NCI-H146 (cell line): ENCODE measurements at places on chromosomes 5 and 9.
A peak's percentile ranks its signal among the peaks of the same experiment; 100 is the strongest.

DNA sequence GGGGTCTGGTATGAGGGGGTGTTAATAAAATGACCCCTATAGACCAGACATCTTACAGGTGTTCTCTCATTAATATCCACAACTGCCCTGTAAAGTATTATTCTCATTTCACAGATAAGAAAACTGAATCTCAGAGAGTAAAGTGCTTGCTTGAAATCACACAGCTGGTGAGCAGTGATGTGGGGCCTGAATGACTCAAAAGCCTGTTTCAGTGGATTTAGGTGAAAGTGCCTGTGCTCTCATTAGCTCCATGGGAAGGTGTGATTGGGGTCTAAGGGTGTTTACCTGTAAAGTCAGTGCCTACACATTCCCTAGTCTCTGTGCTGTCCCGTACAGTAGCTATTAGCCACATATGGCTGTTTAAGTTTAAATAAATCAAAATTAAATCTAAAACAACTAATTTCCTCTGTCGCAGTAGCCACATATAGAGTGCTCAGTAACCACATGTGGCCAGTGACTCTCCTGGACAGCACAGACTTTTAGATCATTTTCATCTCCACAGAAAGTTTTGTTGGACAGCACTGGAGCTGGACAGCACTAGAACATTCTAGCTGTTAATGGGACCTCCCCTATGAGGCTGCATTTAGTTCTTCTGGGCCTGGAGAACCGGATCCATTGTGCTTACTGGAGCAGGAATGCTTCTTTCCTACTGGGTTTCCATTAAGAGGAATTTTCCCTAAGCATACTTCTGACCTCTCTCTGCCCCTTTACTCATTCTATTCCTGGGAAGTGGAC lies 52.5 kb upstream of the SEMA6A start:
- no peak for DNase-seq

DNA sequence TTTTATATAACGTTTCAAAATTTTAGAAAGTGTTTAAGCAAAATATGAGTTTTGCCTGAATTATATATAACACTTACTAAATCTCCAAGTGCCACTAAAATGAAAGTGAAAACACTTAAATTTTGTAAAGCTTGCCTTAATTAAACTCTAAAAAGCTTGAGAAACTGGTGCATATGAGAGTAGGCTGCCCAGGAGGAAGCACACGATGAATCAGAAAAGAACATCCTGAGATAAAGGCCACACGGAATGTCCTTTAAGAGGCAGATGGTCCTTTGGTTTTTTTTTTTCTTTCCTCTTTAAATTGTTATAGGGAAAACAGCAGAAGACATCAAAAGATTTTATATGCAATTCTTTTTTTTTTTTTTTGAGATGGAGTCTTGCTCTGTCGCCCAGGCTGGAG lies 60.3 kb downstream of the HABP4 start:
- DNase-seq = no peak

GRCh38 chr9:69831611-69832010 lies 11.0 kb downstream of the CFAP95 start:
- DNase-seq = no peak

GRCh38 chr5:29719171-29719570 lies 1474.3 kb upstream of the CDH6 start:
- no peak for DNase-seq

DNA sequence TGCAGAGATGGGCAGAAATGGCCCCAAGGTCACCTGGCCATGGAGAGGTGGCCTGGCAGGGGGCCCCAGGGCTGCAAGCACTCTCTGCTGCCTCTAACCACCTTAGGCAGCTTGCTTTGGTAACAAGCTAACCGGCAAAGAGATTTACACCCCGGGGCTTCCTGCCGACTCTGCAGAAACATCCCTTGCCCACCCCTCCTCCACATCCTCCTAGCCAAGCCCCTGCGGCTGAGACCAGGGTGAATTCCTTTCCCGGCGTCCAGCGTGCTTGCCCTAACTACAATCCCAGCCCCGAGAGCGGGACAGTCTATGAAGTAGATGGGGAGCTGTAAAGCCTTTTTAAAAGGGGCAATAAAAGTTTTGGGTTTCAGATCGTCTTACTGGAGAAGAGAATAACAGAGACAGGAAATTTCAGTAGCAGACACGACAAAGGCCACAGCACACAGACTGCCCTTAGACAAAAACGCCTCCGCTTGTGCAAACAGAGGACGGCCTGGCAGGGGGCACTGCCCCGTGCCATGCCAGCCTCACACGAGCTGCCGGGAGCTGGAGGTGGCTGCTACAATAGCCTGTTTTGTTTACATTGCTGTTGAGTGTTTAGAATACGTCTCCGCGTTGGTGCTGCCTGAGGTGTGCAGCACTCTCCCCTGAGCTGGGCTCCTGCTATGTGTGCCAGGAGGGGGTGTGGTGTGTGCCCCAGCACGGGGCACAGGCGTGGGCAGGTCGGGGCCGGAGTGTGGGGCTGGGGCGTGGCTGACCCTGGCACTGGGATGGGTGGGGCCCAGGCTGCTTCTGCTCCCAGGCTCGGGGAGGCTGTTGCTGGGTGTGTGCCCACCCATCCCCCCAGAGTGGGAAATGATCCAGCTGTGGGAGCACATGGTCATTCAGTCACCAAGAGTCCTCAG lies 15.3 kb downstream of the MYMK start:
- DNase-seq = peak; percentile 62

DNA sequence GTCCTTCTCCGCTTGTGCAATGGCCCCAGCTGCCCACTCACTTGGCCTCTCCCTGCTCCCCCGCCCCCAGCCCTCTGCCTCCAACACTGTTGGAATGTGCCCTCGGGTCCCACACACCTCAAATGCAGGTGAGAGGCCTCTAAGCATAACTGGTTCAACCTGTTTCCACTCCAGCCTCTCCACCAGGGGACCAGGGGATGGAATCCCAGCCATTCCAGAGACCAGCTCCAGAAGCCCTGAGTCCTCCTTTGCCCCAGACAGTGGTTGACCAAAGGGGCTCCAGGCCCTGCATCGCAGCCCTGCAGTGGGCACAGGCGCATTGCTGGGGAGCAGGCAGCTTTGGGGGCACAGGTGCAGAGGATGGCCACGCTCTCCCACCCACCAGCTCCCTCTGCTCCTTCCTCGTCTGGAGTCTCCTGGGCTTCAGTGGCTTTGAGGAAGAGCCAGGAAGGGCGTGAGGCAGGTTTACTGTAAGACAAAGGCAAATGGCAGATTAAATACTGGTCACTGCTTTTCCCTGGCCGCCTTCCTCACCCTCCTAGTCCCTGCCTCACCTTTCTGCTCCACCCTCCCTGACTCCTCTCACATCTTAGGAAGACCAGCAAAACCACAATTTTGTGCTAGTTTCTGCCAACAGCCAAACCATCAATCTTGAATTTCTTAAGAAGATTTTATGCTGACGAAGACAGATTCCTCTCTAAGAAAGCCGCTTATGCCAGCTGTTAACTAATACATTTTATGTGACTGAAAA lies 29.1 kb upstream of the IRX2 start:
- DNase-seq = no peak
